Mucosa of gallbladder (tissue), 1 donor: ENCODE measurements at places on chromosomes 3 and 15. TPM values are rescaled to one million over a fixed set of nuclear protein-coding genes. Genes with fewer than 3 reads are reported as not detected.
A peak's percentile ranks its signal among the peaks of the same experiment; 100 is the strongest.

ACKR2 gene
- 5.0 TPM for total RNA-seq

ADGRG7 gene
- 2.0 TPM for total RNA-seq

ATP13A5 gene
- 0.86 TPM for total RNA-seq

ADAMTS9 gene
- 8.2 TPM for total RNA-seq

SAXO2 gene
- total RNA-seq: 12.3 TPM

PTH1R gene
- total RNA-seq: 11.7 TPM

SCAPER gene
- total RNA-seq: 20.7 TPM

PP2D1 gene
- not detected for total RNA-seq

AADACL2 gene
- total RNA-seq: 0.14 TPM

- no peak for DNase-seq
Observed at GRCh38 chr3:58004973-58005372, 3.2 kb upstream of the FLNB start.

GRCh38 chr15:68414591-68414990 is 17.4 kb downstream of the ITGA11 start:
- peak; percentile 8 for DNase-seq

- no peak for DNase-seq
Observed at GRCh38 chr3:46542344-46542743, 23.8 kb downstream of the LRRC2 start.

DNA sequence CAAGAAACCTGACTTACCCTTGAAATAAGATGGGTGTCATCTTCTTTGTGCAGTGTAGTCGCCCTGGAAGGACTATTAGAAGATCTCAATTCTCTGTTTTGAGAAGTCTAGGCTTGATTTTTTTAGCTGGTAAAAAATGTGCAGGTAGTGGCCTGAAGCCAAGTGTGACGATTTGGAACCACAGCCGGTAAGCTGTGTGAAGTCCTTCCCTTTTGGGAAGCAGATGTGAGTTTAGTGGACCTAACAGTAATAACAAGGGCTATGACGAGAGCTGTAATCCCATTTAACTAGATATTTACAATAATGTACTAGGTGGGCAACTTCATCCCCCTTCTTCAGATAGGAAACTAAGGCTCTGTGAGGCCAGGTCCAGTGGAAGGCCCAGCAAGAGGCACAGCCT is 81.7 kb upstream of the MYZAP start:
- DNase-seq: no peak

DNA sequence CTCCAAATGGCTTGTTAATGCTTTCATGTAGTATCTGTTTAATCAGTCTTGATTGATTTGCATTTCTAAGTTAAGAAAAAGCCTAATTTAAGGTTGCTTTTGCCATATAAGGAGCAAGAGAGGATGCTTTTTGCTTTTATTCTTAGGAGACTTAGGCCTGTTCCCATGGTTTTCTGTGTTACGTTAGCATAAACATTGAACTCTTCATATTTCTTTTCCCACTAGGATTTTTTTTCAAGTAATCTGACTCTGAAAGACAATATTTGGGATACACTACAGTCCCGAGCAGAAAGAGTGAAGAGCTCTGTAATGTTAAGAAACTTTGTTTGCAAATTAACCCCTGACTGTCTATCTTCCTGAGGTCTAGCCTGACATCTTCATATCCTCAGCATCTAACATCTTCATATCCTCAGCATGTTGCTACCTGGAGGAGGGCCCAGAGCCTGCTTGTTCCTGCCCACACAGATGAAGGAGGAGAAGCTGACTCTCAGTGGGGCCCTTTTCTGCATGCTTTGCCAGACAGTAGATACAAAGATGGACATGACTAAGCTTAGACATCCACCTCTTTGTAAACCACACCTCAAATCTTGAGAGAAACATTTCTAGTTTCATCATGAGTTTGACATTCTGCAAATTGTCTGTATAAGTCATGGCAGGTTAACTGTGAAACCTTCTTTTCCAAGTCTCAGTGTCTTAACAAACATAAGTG is 86.2 kb upstream of the COL6A5 start:
- no peak for DNase-seq

DNA sequence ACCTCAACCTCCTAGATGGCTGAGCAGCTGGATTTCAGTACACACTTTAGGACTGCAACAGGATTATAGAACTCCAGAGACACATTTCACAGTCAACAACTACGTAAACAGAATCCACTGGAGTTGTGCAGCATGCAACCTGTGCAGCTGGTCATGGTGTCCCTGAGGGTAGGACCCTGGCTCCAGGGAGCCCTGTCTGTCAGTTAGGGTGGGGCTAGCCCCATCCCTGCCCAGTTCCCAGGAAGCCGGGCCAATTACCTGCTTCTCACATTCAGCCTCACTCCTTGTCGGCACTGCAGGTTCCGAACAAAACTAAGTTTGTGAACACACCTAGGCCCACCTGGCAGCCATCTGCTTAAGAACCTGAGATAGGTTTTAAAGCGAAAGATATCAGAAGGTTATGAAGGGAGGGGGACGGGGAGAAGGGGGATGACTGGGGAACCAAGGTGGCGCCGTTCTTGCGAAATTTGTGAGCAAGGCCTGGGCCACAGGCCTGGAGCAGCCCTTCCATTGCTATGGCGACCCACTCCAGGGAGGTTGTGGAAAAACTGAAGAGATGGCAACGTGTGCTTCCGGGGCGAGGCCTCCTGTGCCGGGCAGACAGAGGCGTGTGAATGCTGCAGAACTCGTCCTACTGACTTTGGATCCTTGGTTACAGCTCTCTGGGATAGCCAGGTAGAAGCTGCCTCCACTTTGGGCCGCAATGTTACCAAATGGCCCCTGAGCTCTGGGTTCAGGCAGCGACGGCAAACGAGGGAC is 25.3 kb downstream of the ACSBG1 start:
- DNase-seq: peak; percentile 36

DNA sequence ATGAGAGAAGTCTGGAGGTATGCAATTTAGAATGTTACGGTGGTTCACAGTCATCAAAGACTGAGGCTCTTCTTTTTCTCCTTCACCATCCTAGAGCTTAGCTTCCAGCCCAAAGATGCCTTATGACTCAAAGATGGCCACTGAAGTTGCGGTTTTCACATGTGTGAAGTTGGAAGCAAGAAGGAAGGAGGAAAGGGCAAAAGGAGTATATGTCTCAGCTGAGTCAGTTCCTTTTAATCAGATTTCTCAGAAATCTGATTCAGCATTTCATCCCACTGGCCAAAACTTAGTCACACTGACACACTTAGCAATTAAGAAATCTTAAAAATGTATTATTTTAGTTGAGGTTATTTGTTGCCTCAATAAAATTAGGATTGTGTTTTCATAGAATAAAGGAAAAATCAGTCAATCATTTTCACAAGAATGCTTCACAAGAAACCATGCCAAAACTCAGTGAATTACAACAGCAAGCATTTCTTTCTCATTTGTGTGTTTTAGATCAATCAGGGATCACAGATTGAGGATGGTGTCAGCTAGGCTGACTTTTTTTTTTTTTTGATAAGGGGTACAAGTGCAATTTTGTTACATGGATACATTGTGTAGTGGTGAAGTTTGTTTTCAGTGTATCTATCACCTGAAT is 211.1 kb upstream of the GADL1 start:
- DNase-seq: no peak

DNA sequence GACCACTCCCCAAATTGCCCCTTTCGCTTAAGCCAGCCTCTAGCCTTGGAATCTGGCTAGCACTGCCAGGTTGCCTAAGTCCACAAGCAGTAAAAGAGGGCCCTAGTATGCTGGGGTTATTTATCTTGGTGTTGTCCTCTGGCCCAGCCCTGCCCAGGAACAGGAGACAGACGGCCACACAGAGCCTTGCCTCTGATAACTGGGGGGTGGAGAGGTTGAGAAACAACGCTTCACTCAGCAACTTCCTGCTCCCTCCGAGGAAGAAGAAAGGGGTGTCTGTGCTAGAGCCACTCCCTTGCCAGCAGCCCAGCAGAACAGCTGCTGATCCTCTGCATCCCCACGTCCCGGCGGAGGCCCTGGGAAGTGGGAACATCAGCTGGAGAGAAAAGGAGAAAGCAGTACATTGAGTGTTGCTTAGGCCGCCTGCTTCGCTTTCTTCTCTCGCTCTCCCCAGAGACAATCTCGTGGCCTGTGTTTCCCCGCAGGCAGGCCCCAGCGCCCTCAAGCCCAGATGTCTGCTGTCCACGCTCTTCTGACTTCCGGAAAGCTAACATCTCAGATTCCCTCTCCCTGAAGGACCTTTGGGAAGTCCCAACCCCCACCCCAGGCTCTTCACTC is 22.6 kb upstream of the C3orf70 start:
- peak; percentile 42 for DNase-seq
